ENCODE measurements at places on chromosomes 7 and 10. TPM values are rescaled to one million over a fixed set of nuclear protein-coding genes. Genes with fewer than 3 reads are reported as not detected.

DNA sequence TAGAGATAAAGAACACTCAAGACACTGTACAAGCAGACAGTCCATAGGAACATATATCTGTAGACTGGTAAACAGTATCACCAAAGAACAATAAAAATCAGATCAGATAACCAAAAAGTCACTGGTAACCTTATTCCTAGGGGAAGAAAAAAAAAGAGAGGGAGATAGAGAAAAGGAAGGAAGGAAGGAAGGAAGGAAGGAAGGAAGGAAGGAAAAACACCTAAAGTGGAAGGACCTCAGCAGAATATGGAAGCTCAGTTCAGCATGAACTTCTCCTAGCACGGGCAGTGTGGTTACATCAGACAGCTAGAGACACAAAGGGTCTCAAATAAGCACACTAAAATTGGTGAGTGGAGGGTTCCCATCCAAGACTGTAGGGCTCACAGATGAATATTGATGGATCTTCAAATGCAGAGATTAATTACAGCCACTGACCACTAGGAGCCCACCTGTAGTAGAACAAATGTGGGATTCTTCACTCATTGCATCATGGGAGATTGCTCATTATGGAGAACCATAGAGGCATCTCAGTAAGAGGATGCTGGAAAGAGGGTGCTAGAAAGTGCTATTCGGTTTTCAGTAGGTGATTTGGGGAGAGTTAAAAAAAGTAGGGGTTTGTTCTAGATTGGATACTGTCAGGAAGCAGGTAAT lies 293.4 kb upstream of the C7orf33 start:
- DNase-seq, result no peak

DNA sequence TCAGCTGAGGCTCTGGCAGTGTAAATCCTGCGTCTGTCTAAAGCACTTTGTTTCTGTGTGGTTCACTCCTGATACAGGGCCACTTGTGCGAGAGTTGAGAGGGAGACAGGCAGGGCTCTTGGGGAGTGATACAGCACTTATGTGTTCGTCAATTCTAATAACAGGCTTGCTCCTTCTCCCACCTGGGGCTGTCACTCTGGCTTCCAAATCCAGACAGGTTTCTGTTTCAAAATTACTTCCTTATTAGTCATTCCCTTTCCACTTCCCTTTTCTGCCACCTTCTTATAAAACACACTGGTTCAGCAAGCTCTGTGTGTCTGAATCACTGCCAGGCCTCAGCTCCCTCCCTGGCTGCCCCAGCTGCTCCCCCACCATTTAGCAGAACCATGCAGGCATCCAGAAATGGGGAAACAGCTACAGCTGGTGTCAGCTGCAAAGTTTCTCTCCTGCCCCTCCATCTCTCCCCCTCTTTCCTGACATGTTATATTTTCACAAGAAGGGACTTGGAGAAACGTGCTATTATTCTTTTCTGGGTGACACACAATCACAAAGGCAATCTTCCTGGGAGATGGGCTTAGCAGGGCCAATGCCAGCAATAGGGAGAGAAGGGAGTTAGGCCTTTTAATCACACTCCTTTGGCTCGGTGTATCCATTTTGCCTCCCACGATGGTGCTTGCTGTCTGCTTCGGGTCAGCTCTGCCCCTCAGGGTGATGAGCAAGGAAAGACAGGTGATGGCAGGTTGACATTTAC lies 58.4 kb upstream of the ZNRF2 start:
- peak; percentile 35 for DNase-seq

DNA sequence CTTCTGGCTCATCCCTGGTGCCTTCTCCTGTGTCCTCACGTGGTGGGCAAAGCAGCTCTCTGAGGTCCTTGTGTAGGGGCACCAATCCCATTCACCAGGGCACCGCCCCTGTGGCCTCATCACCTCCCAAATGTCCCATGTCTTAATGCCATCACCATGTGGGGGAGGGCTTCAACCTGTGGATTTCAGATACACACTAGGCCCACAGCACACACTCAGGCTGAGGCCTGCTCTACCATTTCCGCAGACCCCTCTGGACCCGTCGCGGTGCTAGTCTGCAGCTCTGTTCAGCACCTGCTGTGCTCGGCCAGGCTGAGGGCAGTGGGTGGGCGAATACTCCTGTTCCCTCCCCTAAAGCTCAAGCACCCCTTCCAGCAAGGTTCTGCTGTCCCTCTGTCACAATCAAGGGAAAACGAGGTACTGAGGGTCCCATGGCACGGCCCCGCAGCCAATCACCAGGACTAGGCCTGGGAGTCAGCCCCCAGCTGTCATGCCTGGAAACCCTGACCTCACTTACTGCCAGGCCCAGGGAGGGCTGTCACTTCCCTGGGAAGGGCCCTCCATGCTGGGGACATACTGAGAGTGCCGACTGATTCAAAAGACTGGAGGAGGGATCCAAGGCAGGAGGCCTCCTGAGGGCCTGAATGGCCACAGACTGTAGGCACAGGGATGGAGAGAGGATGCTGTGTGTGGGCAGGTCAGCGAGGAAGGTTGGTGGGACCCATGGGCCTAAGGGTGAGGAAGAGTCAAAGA lies 123.8 kb upstream of the RET start:
- DNase-seq, result no peak

The COL28A1 gene
- 0.09 TPM for total RNA-seq

The CHAT gene
- total RNA-seq, result not detected

The OR2A5 gene
- total RNA-seq, result not detected
